Central memory CD4-positive, alpha-beta T cell (primary cell): ENCODE measurements at places on chromosomes 1 and 21.

- DNase-seq = no peak
Observed at GRCh38 chr1:91828583-91829281, 57.2 kb downstream of the TGFBR3 start.

DNA sequence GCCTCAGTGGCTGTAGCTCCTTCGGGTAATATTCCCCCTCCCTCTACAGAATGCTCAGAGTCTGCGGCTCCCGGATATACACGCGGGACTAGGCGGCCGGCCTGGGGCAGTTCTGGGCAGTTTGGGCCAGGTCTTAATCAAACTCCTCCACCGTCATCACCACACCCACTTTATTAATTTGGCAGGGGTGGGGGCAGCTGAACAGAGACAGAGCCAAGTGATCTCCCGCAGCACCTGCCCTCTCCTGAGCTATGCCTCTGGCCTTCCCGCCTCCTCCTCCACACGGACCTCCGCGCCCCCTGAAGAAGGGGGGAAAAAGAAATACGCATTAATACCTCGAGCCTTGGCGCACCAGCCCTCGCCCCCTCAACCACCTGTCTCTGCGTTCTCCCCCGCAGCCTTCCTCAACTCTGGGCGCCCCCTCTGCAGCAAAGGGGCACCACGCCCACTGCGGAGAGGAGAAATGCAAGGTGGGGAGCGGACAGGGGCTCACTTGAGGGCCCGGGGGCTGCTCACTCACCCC lies 42.6 kb downstream of the CD34 start:
- no peak for DNase-seq

- no peak for DNase-seq
Observed at GRCh38 chr1:163589735-163590134, 268.0 kb downstream of the NUF2 start.

DNA sequence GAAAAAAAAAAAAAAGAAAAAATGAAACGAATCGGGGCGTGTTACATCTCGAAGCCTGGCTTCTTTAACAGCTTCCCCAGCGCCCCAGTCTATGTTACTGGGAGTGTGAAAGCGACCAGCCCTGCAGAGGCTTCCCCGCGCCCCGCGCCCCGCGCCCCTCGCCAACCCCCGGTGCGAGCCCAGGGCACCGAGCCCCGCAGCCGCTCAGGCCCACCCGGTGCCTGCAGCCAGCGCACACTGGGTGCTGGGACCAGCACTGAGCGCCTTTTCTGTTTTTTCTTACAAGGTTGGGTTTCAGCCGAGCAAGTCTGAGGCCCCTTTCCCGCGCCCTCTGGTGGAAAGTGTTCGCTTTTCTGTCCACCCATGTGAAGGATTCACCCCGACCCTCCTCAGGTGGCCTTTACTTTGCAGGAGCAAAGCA lies 42.1 kb upstream of the ZNF496 start:
- DNase-seq = peak; percentile 44

DNA sequence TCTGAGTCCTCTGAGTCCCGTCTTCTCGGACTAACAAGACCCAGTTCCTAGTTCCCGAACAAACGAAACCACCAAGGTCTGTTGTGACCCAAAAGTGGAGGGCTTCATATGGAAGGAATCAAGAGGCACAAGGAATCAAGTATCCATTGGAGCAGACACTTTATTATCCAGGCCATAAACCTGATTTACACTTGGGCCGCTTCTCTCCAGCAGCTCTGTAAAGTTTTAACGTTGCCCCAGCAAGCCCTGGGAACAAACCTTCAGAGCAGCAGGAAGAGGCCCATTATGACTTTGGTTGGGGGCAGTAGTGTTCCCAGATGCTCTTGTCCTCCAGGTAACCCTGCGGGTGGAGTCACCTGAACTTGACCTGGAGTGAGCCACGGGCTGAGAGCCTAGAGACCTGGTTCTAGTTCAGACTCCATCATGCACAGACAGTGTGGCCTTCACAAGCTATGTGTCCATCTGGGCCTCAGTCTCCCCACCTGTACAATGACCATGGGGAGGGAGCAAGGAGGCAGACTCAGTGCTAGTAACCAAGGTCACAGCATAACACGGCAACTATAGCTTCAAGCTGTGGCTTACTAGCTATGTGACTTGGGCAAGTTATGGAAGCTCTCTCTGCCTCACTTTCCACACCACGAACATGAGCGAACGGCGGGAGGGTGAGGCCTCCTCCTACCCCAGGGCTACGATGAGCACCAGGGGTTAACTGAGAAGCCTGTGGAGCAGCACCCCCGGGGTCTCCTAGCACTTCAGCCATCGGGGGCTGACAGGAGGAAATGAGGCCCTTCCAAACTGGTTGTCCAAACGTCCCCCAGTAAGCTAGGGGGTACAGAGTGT lies 95.7 kb downstream of the GLIS1 start:
- no peak for DNase-seq

- DNase-seq = no peak
Observed at GRCh38 chr1:201405484-201405831, 6.3 kb upstream of the LAD1 start.

GRCh38 chr1:15442119-15442518 lies 3.9 kb downstream of the CTRC start:
- no peak for DNase-seq

DNA sequence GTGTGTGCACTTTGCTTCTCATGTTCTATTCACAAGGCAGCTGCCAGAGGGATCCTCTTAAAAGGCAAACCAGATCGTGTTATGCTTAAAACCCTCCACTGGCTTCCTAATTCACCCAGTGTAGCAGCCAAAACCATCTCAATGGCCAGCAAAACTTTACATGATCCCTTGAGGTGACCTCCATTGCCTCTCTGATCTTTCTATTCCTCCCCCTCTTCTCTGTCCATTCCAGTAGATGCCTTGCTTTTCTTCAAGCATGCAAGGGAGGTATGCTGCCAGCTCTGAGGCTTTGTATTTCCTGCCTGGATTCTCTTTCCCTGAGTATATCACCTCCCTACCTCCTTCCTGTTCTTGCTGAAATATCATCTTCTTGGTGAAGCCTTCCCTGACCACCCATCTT lies 93.2 kb upstream of the KCNK2 start:
- DNase-seq = no peak

DNA sequence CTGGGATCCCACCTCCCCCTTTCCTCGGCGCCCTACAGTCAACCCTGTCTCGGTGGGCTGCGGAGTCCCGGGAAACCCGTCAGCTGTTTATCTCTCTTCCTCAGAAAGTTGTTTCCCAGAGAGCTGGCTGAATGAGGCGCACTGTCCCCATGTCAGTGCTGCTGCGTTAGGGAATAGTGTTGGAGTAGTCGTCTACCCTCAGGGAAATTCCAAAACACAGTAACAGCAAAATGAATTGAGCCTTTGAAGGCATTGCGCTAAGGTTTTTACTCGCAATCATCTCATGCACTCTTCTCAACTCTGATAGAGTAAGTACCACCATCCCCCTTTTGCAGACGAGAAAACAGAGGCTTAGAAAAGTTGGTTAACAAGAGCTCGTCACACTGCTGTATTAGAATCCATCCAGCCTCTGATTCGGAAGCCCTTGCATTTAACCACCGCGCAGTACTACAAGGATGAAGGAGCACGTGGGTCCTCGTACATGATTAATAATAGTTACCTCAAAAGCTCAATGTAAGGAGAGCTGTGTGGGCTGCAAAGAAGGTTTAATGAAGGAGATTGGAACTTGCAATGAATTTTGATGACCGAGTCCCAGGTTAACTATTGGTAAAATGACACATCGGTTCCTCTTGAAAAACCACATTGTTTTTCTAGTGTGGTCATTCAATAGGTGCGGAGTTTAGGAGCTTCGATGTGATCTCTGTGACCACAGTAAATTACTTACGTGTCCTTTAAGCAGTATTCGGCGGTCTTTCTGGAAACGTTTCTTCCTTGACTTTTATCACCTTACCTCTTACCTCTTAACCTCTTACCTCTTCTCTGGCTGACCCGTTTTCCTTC lies 788 bp upstream of the EDEM3 start:
- peak; percentile 24 for DNase-seq

- DNase-seq = peak; percentile 37
Observed at GRCh38 chr1:5514527-5515183, 477.6 kb downstream of the NPHP4 start.

DNA sequence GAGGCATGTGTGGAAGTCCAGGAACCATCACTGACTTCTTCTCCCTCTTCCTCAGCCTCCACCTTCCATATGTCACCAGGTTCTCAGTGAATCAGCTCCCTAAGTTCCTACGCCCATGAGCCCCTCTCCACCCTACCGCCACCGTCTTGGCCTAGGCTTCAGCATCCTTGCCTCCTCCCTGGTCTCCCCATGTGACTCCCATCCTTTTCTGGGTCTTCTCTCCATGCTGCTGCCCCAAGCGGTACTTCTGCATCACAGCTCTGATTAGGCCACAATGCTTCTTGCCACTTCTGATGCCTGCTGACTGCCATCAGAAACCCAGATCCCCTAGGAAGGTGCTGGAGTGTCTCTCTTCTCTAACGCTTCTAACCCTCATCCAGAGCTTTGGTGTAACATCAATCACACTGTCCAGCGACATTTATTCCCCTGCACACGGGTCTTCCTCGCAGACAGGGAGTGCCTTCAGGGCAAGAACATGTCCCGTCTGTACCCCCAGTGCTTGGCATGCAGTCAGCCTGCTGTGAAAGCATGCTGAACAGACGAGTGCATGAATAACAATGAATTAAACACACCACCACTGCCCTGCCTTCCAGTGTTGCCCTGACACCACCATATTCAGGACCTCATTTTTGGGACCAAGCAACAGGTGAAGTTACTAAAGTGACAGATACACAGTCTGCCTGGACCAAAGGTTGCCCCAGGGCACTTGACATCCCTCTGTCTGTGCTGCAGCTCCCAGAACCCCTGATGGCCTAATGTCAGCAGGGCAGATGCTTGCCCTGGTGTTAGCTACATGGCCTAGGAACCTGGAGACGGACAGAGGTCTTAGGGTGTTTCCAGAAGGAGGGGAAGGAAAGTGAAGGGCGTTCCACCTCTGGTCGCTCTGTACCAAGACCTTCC lies 158.7 kb upstream of the EDN2 start:
- no peak for DNase-seq

GRCh38 chr1:51264451-51264850 lies 28.4 kb downstream of the RNF11 start:
- DNase-seq = no peak

DNA sequence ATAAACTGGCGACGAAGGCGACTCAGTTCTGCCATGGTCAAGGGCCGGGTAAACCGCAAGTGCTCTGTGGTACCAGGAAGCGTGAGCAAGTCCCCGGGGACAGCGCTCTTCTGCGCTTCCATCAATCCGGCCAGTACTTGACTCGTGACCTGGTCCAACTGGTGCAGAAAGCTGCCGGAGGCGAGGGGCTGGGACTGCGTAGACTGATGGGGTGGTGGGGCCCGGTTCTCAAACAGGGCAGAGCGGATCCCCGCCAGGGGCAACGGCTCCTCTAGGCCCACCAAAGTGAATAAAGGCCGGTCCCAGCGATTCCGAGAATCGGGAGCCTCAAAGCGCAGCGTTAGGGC lies 852 bp downstream of the KTI12 start:
- DNase-seq = no peak

GRCh38 chr1:24699628-24700027 lies 45.6 kb upstream of the CLIC4 start:
- no peak for DNase-seq

GRCh38 chr1:232390590-232390989 lies 239.3 kb downstream of the SIPA1L2 start:
- no peak for DNase-seq
